ENCODE measurements at places on chromosomes 4 and X. TPM values are rescaled to one million over a fixed set of nuclear protein-coding genes. Genes with fewer than 3 reads are reported as not detected.

- DNase-seq = peak; percentile 50
Observed at GRCh38 chr4:85658766-85659439, 184.0 kb downstream of the ARHGAP24 start.

- peak; percentile 48 for DNase-seq
Observed at GRCh38 chr4:107818301-107818910, 6.3 kb upstream of the SGMS2 start.

GRCh38 chr4:157217708-157218107 is 2.8 kb upstream of the GRIA2 start:
- DNase-seq = peak; percentile 39

- peak; percentile 52 for DNase-seq
Observed at GRCh38 chr4:54877006-54877405, 219.2 kb downstream of the KIT start.

GRCh38 chr4:185304541-185304940 is 91.2 kb downstream of the LRP2BP start:
- DNase-seq = peak; percentile 29

- DNase-seq = no peak
Observed at GRCh38 chrX:149688552-149688951, 23.3 kb upstream of the MAGEA11 start.

The MAPK10 gene
- 0.89 TPM for total RNA-seq

The ASB9 gene
- total RNA-seq = not detected

DNA sequence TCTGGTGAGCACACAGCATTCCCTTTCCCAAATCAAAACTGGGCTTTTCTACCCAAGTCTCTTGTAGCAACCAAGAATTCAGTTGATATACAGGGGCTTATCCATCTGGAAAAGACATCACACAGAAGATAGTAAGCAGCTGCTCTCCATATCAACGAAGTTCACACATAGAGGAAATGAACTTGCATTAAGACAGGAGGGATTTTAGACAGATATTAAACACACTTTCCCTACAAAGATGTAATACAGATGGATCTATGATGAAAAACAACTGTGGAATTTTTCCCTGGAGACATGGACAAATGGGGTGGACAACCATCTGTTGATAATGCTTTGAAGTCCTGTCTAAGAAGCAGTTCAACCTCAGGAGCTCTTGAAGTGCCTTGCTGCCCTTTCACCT is 9.8 kb upstream of the PDE5A start:
- DNase-seq = no peak

The CFP gene
- 1.4 TPM for total RNA-seq

DNA sequence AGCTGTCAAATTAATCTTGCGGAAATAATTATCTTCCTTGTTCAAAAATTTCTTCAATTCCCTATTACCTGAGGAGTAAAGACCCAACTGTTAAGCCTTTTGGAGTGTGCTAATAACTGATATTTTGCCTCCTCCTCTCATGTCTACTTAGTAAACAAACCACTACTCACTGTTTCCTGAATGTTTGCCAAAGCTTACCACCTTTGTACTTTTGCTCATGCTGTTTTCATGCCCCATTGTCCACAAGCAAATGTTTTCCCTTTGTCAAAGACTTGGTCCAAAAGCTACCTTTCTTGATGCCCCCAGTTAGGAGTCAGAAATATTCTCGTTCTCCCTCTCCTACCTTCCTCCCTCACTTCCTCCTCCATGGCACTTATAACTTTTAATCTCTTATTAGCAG is 226.1 kb downstream of the ENOX2 start:
- no peak for DNase-seq
